Activated CD4-positive, alpha-beta T cell treated with anti-CD3 and anti-CD28 coated beads, Interleukin-10, Interleukin-2, amounts not matched to agents 100 ng/mL and 50 ng/mL, durations not matched to agents 16 hours and 8 hours (primary cell): ENCODE measurements at places on chromosomes 11 and 22.

DNA sequence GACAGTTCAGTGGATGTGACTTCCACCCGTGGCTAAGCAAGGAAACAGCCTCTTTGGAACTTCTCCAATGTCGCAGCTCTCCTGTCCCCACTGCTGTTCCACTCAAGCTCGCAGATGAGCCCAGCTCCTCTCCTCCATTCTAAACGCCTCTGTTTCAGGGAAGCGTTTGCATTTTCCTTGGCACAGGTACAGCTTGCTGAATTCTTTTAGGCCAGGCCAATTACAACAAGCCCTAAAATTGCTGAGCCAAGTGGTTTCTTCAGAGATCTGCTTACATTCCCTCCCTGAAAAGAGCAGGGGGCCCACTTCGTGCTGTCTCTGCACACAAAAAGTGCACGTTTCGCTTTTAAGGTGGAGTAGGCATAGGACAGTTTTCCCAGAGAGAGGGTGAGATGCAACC lies 91.5 kb upstream of the BLID start:
- DNase-seq, result no peak

DNA sequence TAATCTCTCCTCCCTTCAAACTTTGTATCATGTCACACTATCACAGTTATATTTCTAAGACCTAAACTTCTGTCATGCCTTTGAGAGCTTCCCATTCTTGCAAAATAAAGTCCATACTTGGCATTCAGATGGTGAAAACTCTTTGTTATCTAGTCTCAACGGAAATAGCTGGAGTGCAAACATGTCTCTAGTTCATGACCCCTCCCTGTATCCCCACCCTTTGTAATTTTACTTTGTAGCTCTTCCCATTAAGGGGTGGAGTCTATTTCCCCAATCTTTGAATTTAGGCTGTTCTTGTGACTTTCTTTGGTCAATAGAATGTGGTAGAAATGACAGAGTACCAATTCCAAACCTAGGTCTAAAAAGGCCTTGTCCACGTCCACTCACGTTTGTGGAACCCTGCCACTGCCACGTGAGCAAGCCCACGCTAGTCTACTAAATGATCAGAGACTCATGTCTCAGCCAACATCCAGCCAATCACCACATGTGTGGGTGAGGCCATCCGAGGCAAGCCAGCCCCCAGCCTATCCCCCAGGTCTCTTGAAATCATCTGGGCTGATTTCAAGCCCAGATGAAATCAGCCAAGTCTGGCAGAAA lies 23.4 kb downstream of the SLN start:
- DNase-seq, result no peak

GRCh38 chr22:47196881-47197772 lies 434.7 kb downstream of the TBC1D22A start:
- DNase-seq, result no peak

GRCh38 chr11:132685174-132685611 lies 847.1 kb downstream of the OPCML start:
- no peak for DNase-seq

DNA sequence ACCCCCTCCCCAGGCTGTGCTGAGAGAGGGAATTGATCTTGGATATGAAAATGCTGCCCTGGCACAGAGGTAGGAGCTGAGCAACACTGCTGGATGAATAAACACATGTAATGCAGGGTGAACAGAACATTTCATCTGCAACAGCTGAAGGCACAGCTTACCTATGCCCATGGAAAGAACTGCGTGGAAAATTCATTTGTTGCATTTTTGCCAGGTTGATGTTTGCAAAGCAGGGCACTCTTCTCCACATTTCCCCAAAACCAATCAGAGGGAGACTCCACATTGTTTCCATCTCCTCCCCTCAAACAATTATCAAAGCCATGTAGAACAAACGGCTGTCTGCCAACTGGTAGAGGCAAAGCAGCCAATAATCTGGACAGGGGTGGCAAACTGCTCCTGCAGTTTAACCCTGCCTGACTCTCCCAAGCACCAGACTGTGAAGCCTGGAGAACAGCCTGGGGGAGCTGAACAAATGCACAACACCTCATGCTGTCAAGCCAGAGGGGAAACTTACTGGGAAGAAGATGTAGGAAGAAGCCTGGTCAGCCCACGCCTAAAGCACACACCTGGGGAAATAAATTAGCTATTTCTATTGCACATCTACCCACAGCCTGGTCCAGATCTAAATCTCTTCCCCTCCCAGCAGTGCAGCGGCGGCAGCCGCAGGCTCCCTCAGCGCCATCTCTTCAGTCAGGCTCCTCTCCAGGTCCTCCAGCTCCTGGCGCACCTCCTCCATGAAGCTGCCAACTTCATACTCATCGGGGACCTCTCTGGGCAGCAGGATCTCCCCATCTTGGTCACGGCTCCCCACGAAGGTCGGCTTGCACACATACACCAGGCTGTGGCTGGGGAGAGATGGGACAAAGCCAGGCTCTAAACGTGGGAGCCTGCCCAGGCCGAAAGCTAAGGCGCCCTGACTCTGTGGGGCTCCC lies 44.3 kb downstream of the DKK3 start:
- no peak for DNase-seq

- DNase-seq, result no peak
Observed at GRCh38 chr11:123742031-123742723, 717 bp upstream of the ZNF202 start.

GRCh38 chr22:34609646-34610045 lies 456.3 kb upstream of the ISX start:
- no peak for DNase-seq

GRCh38 chr11:2095542-2095941 lies 43.6 kb downstream of the IGF2 start:
- DNase-seq, result no peak

GRCh38 chr11:111331711-111332479 lies 33.5 kb downstream of the POU2AF3 start:
- DNase-seq, result no peak

GRCh38 chr11:47234669-47235100 lies 13.9 kb downstream of the ACP2 start:
- peak; percentile 32 for DNase-seq

GRCh38 chr11:72468289-72468688 lies 34.0 kb upstream of the CLPB start:
- no peak for DNase-seq

- DNase-seq, result no peak
Observed at GRCh38 chr11:34151916-34152845, 46.8 kb downstream of the NAT10 start.

DNA sequence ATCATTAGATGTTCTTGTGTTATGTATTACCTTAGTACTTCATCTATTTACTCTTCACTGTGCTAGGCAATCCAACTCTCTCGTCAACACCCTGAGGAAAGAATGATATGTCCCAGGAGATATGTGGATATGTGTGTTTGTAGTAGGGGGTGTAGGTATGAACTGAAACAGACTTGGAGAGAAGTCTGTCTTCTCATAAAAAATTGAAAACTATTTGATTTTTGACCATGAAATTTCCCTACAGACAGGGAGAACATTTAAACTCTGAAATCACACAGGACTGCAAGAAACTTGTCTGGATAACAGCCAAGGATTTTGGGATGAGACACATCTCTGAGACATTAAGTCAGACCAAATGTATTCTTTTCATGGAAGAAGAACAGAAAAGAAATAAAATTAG lies 967.0 kb upstream of the FAT3 start:
- no peak for DNase-seq

DNA sequence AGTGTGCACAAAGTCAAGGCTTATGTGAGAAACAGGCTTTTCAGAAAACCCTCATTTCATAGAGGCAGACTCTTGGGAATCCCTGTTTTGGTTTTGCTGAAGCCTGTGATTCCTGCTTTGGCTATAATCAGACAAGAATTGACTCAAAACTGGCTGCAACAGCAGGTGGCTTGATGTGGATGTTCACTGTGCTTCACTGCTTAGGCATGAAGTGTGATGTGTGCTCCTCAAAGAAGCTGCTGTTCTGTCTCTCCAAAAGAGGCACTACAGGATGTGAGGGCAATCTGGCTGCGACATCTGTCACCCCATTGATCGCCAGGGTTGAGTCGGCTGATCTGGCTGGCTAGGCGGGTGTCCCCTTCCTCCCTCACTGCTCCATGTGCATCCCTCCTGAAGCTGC lies 103.5 kb downstream of the C11orf58 start:
- no peak for DNase-seq

GRCh38 chr11:70066136-70066520 lies 12.0 kb upstream of the ANO1 start:
- DNase-seq, result no peak

- no peak for DNase-seq
Observed at GRCh38 chr22:33923033-33923432, 2.8 kb upstream of the LARGE1 start.

DNA sequence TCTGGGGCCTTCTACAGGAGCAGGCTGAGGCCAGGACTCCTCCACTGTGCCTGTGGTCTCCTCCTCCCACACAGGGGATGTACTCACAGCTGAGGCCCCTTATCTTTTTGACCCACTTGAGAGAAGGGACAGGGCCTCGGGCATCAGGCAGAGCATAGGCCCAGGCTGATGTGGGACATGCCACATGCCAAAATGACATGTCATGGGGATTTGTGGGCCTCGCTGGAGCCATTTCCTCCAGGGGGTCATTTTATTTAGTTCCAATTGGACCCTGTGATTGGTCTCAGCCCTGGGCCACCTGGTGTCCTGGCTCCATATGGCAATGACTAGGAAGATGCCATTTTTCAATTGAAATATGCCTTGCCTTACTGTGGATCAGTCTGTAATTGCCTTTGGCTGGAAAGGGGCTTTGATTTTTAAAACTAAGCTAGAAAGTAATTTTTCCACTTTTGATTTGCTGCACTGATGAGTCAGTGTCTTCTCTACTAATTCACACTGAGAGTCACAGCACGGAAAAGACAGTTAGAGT lies 171.1 kb upstream of the NAV2 start:
- DNase-seq, result no peak

- DNase-seq, result no peak
Observed at GRCh38 chr11:12762696-12763324, 88.6 kb downstream of the TEAD1 start.

DNA sequence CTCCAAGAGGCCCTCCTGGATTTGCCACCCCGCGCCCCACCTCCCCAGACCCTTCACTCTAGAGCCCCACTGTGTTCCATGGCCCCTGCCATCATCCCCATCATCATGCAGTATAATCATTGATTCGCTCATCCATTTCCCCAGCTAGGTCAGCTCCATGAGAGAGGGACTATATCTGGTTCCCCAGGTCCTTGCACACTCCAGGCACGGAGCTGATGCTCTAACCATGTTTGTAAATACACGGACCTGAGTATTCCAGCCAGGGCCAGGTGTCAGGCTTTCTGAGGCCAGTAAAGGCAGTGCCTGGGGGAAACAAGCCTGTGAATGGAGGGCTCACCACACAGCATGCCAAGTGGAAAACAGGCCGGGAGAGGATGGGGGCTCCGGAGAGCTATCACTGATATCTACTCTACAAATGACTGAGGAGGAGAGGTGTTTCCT lies 27.1 kb upstream of the OAF start:
- no peak for DNase-seq

DNA sequence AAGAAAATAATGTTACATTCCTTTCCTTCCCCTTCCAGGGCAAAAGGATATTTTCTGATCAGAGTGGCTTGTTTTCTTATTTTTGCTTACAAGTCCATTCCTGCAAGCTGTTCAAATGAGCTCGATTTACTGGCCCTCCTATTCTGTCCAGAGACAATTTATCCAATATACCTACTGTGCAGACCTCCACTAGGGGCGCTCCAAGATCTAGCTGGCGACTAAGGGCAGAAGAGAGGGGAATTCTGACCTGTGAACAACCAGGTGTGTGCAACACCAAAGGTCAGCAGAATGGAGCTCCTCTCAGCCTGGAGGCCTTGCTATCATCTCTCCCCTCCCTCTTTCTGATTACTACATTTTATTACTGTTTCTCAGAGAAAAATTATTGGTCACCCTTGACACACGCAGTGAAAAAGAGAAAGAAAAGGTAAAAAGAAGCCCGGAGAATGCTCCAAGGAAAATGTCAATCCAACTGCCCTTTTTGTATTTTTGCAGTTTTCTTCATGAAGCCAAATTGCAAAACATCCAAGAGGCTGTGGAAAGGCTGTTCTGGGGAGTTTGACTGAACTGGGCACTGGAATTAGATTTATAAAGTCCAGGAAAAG lies 3.2 kb downstream of the SEZ6L start:
- DNase-seq, result peak; percentile 47

- DNase-seq, result no peak
Observed at GRCh38 chr11:128375961-128376360, 211.4 kb downstream of the ETS1 start.

GRCh38 chr11:23311986-23312940 lies 452.0 kb upstream of the CCDC179 start:
- DNase-seq, result no peak

GRCh38 chr11:44032299-44033085 lies 15.3 kb upstream of the ACCSL start:
- DNase-seq, result no peak

DNA sequence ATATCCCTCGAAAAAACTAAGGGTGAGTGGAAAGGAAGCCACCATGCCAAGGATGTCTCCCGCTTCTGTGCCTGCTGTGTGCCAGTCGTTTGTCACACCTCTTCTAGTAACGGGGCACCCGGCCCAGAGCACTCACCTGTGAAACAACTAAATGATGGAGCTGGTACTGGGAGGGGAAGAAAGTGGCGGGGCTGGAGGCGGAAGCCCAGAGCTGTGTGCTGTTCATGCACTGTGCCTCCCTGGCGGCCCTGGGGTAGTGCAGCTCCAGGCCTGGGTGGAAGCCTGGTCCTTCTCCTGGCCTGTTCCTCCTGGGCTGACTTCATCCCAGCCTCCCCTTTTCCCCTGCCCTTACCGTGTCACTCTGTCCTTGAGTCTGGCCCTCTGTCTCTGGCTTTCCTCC lies 130.2 kb downstream of the CEP164 start:
- DNase-seq, result no peak

GRCh38 chr11:132096132-132096825 lies 725.9 kb downstream of the NTM start:
- DNase-seq, result no peak

GRCh38 chr11:95557376-95557775 lies 232.2 kb downstream of the FAM76B start:
- no peak for DNase-seq

DNA sequence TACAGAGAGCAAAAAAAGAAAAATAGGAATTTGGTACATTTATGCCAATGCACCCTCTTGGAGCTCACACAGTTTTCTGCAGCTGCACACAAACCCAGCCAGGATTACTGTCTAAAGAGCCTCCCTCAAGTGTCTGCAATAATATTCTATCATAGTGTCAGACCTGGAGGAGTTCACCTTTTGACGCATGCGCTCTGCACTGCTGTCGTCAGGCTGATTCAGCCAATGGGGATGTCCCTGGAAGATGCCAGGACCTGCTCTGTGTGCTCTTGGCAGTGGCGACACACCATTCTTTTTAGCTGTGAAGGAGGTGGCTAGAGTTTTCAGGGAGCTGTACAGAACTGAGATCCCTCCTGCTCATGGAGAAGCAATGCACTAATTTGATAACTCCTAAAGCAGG lies 249.0 kb upstream of the KIRREL3 start:
- DNase-seq, result no peak
